SK-N-SH (cell line): ENCODE measurements at places on chromosomes 3 and 15. TPM values are rescaled to one million over a fixed set of nuclear protein-coding genes. Genes with fewer than 3 reads are reported as not detected.

The MRPS25 gene
- 41.5 and 46.4 TPM in 2 replicates for polyA plus RNA-seq

The HGD gene
- not detected in 2 replicates for polyA plus RNA-seq

The SLC12A1 gene
- polyA plus RNA-seq, result not detected in 2 replicates

The NTRK3 gene
- polyA plus RNA-seq, result 2.6 and 3.1 TPM in 2 replicates

The IP6K1 gene
- polyA plus RNA-seq, result 17.0 and 23.3 TPM in 2 replicates

The MB21D2 gene
- 12.7 and 15.4 TPM in 2 replicates for polyA plus RNA-seq

GRCh38 chr15:81373775-81374395 lies at the start of gene TMC3:
TMC3 (minus strand) TSS chr15:81374213; CDS start chr15:81374077, 136 bp downstream.
- no peak for DNase-seq

DNA sequence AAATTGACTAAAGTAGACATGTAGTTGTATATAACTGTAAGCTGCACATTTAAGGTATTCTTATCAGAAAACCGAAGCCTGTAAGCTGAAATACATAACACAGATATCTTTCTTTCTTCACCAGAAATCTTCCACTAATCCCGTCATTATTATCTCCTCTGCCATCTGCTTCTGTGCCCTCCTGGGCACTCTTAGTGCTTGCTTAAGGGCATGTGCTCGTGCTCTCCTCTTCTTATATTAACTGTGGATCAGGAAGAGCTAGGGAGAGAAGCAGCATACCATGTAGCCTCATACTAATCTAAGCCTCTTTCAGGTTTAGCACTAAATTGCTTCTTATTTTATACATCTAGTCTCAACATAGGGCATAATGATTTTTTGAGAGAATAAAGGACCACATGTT lies 60.8 kb downstream of the RIOX2 start:
- no peak for DNase-seq

DNA sequence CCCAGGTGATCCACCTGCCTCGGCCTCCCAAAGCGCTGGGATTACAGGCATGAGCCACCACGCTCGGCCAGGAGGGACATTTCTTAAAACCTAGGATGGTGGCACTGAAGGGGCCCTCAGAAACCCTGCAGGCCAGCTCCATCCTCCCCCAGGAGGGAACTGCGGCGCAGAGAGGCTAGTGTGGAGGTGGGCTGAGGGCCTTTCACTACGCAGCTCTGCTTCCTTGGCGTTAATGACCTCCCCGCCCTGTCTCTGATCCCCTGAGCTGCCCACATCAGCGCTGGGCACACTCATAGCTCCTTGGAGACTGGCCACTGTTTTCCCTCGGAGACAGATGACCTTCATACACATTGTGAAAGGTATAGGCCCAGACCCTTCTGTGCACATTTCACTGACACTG lies 46.2 kb upstream of the MAGEF1 start:
- DNase-seq, result no peak

- no peak for DNase-seq
Measured at GRCh38 chr3:10524799-10525301, 19.5 kb upstream of the ATP2B2 start.

GRCh38 chr3:177174607-177175170 lies 22.6 kb downstream of the TBL1XR1 start:
- no peak for DNase-seq

- no peak for DNase-seq
Measured at GRCh38 chr15:66819084-66819483, 117.0 kb downstream of the SMAD6 start.
